ENCODE measurements at places on chromosomes 4 and X.

GRCh38 chrX:129360175-129360574 is 163.1 kb downstream of the SMARCA1 start:
- DNase-seq, result peak; percentile 27

- no peak for DNase-seq
Measured at GRCh38 chr4:39304651-39305050, 61.5 kb downstream of the RFC1 start.

DNA sequence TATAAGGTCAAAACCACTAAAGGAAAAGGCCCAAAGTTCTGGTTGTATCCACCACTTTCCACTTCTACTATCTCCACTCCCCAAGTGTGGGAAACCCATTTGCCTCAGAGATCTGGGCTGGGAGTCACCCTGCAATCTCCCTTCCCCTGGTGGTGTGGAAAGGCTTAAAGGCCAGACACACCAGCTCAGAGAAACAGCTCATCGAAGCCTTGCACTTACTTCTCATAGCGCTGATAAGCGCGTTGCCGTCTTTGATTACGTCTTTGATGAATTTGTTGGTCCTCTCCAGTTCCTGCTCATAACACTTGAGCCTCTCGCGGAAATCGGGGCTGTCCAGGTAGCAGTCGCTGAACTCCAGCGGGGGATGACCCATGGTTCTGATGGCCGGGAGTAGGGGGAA is 647 bp downstream of the OPHN1 start:
- DNase-seq, result no peak

DNA sequence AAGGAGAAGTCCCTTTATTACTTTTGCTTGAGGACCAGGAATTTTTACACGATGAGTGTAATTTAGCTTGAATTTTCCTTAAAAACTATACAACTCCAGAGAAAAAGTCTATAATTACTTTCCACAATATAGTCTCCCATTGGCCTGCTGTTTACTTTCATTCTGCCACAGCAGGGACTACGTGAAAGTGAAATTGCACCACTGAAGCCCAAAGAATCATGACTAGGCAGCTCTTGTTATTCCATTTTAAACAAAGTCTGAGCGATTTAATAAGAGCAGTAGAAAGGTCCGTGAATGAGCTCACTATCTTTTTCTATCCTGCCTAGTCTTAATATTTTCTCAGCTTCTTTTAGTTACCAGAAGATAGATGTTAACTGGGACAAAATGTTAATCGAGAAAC is 68.6 kb downstream of the ADGRG4 start:
- no peak for DNase-seq

DNA sequence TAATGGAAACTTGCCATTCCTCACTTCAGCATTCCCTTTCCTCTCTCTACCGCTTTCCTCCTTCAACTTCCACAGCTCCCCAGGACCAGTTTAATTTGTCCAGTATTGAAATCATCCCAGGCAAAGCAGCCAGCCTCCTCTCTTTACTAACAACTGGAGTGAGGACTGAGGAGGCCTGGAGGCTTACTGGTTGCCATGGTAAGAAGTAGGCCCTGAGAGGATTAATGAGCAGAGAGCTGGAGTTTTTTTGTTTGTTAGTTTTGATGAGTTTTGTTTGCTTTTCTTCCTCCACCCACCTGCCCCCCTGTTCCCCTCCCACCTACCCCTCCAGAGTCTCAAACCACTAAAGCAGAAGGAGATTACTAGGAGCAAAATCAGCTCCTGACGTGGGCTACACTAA is 29.5 kb upstream of the PLP1 start:
- no peak for DNase-seq

Data from fibroblast of upper back skin (primary cell).